ENCODE measurements at places on chromosomes 11 and 22.

DNA sequence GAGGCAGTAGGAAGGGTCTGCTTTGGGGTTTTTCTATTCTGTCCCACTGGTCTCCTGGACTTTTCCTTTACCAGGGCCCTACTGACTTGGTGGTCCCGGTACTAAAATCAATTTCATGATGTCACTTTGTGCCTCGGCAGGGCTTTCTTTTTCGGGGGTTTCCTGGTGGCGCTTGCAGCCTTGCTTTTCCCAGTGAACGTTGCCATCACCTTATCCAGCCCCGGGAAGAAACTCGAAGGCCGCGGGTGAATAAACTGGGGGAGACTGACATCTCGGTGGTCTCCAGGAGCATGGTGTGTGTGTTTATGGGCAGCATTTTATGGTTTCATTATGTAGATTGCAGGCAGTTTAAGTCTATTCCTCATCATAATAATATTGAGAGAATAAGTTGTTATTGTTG, 84.4 kb downstream of the KCNQ1 start:
- no peak for DNase-seq

DNA sequence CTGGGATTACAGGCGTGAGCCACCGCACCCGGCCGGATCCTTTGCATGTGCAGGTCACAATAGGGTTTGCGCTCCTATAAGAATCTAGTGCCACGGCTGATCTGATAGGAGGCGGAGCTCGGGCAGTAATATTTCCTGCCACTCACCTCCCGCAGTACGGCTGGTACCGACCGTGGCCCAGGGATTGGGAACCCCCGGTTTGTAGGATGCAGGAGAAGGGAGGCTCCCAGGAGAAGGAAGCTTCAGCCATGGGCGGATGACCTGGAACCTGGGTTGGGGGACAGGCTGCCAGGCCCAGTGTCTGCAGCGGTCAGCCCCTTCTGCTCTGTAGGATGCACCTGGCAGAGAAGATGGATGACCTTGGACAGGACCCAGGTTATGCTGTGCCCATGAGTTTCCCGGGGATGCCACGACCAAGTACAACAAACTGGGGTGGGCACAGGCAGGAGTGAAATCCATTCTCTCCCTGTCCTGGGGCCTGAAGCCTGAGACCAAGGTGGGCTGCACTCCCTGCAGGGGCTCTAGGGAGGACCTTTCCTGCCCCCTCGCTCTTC, 818.9 kb downstream of the BRD1 start:
- DNase-seq: no peak

GRCh38 chr22:30891781-30892180, 76.8 kb downstream of the MORC2 start:
- DNase-seq: no peak

GRCh38 chr11:3865388-3866193, 10.1 kb downstream of the STIM1 start:
- no peak for DNase-seq

DNA sequence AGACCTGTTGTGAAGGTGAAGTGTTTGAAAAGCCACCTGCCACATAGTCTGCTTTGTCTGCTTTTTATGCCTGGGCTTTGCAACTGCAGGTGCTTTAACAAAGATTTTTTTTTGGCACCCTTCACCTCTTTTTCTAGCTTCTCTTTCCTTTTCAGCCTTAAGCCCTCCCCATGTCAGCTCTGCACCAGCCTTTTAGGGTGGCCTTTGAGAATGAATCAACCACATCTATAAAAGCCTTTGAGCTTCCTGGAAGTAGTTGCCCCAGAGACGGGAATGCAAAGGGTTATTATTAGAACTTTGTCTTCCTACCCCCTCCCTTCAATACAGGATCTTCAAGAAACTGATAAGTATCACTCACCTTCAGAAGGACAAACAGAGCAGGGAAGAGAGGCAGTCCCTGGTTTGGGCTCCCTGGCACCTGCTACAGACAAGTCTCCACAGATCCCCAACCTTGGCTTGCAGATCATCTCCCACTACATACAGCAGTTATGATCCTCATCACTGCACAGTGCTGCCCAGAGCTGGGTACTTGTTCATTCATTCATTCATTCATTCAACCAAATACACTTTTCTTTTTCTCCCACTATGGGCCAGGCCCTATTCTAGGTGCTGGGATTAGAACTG, 8.0 kb downstream of the PVALB start:
- no peak for DNase-seq

GRCh38 chr11:47400768-47401279, 7.6 kb upstream of the SLC39A13 start:
- DNase-seq: no peak

Measured in smooth muscle cell of the brain vasculature (primary cell).